Pulmonary artery endothelial cell (primary cell): ENCODE measurements at places on chromosomes 7 and 10. TPM values are rescaled to one million over a fixed set of nuclear protein-coding genes. Genes with fewer than 3 reads are reported as not detected.

RAB19 gene
- total RNA-seq, result 0.33 TPM in 1 of 2 replicates, not detected in the other

NYAP1 gene
- total RNA-seq, result 2.0 and 4.2 TPM in 2 replicates

WDR86 gene
- total RNA-seq, result not detected in 2 replicates

TMEM196 gene
- not detected in 2 replicates for total RNA-seq

TMEM26 gene
- total RNA-seq, result 0.14 and 0.26 TPM in 2 replicates

SPDYE16 gene
- 0.28 TPM in 1 of 2 replicates, not detected in the other for total RNA-seq

ACSL5 gene
- total RNA-seq, result 11.9 and 22.7 TPM in 2 replicates

CALML5 gene
- not detected in 2 replicates for total RNA-seq

GNGT1 gene
- not detected in 2 replicates for total RNA-seq

GIMAP4 gene
- 60.1 and 63.4 TPM in 2 replicates for total RNA-seq

PKD2L1 gene
- not detected in 2 replicates for total RNA-seq

CD36 gene
- 0.26 and 4.6 TPM in 2 replicates for total RNA-seq

SMARCD3 gene
- total RNA-seq, result 3.8 and 6.7 TPM in 2 replicates

PHKG1 gene
- total RNA-seq, result 0.46 and 0.59 TPM in 2 replicates

SPDYE5 gene
- not detected in 2 replicates for total RNA-seq

SORCS1 gene
- total RNA-seq, result not detected in 2 replicates

NUDT13 gene
- 1.2 and 1.3 TPM in 2 replicates for total RNA-seq

SLC26A5 gene
- total RNA-seq, result not detected in 2 replicates

ACTR3C gene
- total RNA-seq, result 0.20 and 0.67 TPM in 2 replicates

HHEX gene
- 46.5 and 50.5 TPM in 2 replicates for total RNA-seq

NPC1L1 gene
- not detected in 2 replicates for total RNA-seq

C10orf90 gene
- total RNA-seq, result not detected in 2 replicates

RASSF4 gene
- 8.8 and 12.3 TPM in 2 replicates for total RNA-seq

GPRIN2 gene
- total RNA-seq, result not detected in 2 replicates

ATRNL1 gene
- 0.07 and 0.53 TPM in 2 replicates for total RNA-seq

SFRP4 gene
- total RNA-seq, result 0.04 TPM in 1 of 2 replicates, not detected in the other

PRF1 gene
- total RNA-seq, result not detected in 2 replicates

STX1A gene
- 21.8 and 23.5 TPM in 2 replicates for total RNA-seq

PLPP4 gene
- total RNA-seq, result 5.2 and 16.5 TPM in 2 replicates

CHCHD3 gene
- 91.3 and 108 TPM in 2 replicates for total RNA-seq

GDF2 gene
- not detected in 2 replicates for total RNA-seq
